EL (cell line): ENCODE measurements at places on chromosomes 2 and 18.
A peak's percentile ranks its signal among the peaks of the same experiment; 100 is the strongest.

- no peak for DNase-seq
These were observed 31.6 kb upstream of the SP3 start for GRCh38 chr2:173996766-173997165.

GRCh38 chr2:14902953-14903352 lies 270.4 kb downstream of the LRATD1 start:
- no peak for DNase-seq

DNA sequence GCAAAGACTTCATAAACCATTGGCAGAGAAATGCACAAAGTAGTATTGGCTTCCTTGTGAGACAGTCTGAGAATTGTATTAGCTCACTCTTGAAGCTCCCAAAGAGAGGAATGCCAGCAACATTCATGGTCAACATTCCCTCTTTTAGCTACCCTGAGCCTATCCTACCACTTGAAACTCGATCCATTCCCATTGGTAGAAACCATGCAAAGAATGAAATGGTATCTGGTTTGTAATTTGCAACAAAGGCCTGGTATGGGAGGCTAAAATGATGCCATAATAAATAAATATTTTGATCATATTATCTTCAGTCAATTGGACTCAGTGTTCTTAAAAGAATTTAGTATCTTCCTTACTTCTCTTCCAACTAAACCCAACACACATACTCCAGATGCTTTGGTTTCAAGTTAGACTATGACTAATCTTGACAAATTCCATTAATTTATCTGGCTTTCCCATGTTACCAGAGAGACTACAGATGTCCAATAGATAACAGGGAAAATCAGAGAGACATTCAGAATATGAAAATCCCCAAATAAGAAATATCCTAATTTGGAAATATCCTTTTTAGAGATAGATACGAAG lies 102.9 kb downstream of the DHRS9 start:
- DNase-seq = peak; percentile 6

GRCh38 chr2:230863031-230863430 lies 1.7 kb upstream of the ITM2C start:
- DNase-seq = no peak

GRCh38 chr2:216477283-216478035 lies 21.2 kb upstream of the RPL37A start:
- DNase-seq = no peak
